Dermis blood vessel endothelial cell (primary cell): ENCODE measurements at places on chromosomes 1 and 21. TPM values are rescaled to one million over a fixed set of nuclear protein-coding genes. Genes with fewer than 3 reads are reported as not detected.

Gene FAM72D
- 0.34 and 1.3 TPM in 2 replicates for total RNA-seq

Gene RHD
- 0.09 and 0.34 TPM in 2 replicates for total RNA-seq

Gene CRYZ
- total RNA-seq: 33.3 and 33.4 TPM in 2 replicates

Gene INSRR
- total RNA-seq: not detected in 2 replicates

DNA sequence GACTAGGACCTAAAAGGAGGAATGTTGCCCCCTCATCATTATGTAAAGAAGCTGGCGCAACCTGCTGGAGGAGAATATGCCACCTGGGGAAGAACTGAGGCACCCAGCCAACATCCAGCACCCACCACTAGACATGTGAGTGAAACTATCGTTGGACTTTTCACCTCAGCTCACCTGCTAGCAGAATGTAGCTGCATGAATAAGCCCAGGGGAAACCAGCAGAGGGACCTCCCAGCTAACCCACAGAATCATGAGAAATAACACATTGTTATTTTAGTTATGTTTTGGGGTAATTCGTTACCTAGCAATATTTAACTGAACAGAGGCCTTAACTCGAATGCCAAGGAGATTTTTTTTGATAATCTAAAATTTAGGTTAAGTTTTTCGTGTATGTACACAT lies 542.5 kb upstream of the DAB1 start:
- no peak for DNase-seq

GRCh38 chr1:17161926-17162800 lies 42.8 kb upstream of the PADI1 start:
- DNase-seq: no peak

DNA sequence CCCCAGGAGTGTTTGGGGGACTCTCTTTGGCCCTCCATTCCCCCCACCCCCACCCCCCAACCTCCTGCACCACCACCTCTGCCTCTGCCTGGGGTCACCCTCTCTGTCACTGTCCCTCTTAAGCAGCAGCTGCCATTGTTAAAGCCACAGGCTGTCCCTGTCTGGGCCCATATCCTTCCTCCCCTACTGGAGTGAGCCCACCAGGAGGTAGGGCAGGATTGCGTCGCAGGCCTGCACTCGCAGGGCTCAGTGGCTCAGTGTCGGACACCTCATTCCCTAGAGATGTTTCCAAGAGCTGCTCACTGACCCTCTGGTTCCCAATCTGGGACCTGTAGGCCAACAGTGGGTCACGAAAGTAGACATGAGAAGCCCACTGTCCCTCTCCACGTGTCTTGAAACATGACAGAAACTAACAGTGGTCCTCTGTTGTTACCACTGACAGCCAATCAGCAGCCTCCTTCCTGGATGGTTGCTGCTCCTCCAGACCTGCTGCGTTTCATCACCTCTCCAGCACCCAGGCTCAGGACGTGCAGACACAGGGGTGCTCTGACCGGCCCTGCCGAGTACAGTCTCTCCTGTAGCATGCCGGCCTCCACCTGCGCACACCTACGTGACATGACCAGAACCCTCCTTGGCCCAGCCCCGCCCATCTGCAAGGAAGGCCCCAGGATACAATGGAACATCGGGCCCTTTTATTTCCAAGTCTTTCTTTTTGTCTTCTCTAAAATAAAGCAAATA lies 7.7 kb downstream of the PRDM15 start:
- DNase-seq: no peak

- no peak for DNase-seq
These were observed 486.1 kb upstream of the ADGRL2 start for GRCh38 chr1:81314513-81315233.

DNA sequence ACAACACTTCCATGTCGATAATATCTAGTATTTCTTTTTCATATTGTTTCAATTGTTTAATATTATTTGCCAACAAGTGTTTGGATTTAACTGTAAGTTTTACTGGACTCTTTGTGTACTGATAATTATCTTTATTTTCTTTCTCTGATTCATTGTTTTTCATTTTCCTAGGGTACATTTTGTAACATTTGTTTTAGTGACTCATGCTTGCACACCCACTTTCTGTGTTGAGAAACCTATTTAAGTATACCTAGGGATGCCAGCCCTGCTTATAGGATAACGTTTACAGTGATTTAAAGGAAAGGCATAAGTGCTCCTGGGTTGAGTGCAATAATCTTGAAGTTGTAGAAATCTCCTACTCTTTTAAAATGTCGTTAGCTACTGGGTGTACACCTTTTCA lies 1386.0 kb upstream of the ADGRL4 start:
- DNase-seq: no peak

DNA sequence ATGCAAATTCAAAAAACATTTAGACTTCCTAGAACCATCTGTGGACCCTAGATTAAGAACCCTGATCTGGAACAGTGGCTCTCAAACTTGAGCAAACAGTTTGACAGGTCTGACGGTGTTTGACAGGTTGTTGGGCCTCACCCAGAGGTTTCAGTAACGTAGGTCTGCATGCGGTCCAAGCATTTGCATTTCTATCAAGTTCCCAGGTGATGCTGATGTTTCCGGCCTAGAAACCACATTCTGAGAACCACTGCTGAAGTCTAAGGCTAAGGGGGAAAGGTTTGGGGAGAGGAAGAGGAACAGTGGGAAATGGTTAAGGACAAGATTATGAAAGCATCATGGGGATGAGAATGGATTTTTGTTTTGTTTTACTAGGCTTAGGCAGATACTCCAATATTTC lies 48.6 kb downstream of the MDM4 start:
- DNase-seq: no peak

GRCh38 chr1:56320464-56321149 lies 258.8 kb downstream of the PLPP3 start:
- no peak for DNase-seq

DNA sequence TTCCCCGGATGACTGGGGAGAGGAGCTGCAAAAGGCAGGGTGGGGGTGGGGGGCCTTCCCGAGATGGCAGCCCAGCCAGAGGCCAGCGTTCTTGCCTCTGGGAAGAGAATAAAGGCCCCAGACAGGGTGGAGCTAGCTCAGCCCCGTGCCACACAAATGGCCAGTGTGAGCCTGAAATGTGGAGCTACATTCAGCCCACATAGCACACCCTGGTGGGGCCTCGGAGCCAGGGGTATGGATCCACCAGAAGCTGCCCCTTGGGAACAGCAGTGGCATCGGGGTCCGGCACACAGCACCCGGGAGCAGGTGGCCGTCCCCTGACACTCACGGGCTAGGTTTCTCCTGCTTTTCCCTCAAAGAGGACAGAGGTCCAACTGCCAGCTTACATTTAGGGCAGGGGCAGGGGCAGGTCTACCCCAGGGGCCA lies 93.9 kb downstream of the PDE9A start:
- no peak for DNase-seq

GRCh38 chr1:16198444-16199156 lies 13.9 kb downstream of the ARHGEF19 start:
- no peak for DNase-seq

- peak; percentile 0 for DNase-seq
These were observed 234.1 kb downstream of the NCAM2 start for GRCh38 chr21:21232320-21232719.
